ENCODE measurements at places on chromosomes 6 and 20.
A peak's percentile ranks its signal among the peaks of the same experiment; 100 is the strongest.

- no peak for DNase-seq
Observed at GRCh38 chr6:42367353-42368011, 84.2 kb downstream of the TRERF1 start.

GRCh38 chr6:82954937-82955577 lies 110.6 kb downstream of the UBE3D start:
- no peak for DNase-seq

DNA sequence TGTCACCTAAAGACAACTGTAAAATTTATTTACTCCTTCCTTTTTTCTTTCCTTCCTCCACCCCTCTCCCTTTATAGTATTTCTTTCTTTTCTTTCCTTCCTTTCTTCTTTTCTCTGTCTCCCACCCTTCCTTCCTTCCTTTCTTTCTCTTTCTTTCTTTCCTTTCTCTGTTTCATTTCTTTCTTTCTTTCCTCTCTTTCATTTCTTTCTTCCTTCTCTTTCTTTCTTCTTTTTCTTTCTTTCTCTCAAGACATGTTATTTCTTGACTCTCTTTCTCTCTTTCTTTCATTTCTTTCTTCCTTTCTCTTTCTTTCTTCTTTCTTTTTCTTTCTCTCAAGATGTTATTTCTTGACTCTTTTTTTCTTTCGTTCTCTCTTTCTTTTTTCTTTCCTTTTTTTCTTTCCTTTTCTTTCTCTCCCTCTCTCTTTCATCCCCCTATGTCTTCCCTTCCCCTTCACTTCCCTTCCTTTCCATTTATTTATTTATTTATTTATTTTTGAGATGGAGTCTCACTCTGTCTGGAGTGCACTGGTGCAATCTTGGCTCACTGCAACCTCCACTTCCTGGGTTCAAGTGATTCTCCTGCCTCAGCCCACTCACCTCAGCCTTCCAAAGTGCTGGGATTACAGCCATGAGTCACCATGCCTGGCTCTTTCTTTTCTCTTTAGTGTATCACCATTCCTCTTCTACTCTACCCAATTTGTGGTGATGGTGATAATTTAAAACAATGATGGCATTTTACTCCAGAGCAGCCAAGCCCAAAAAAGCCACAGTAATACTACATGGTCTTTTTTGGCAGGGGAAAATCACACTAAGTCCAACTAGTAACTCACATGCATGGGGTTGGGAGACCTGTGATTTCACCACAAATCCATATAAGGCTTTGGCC lies 188.2 kb downstream of the ADGRG6 start:
- no peak for DNase-seq

DNA sequence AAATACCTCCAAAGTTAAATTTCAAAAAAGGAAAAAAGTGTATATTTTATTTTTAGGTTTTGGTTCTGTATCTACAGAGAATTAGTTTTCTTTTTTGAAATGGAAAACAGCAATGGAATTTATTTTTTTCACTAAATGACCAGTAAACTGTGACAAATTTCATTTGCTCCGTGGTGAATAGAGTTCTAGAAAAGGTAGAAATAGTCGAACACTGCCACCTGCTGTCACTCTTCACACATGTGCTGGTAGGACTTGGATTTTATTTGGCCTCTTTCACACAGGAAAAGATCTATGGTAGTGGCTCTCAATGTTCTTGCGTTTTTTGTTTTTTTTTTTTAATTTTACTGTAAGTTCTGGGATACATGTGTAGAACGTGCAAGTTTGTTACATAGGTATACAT lies 312.5 kb downstream of the EYA4 start:
- DNase-seq = peak; percentile 89

- no peak for DNase-seq
Observed at GRCh38 chr6:131967948-131968347, 16.8 kb upstream of the CCN2 start.

GRCh38 chr6:11414176-11414963 lies 123.2 kb upstream of the TMEM170B start:
- DNase-seq = no peak

DNA sequence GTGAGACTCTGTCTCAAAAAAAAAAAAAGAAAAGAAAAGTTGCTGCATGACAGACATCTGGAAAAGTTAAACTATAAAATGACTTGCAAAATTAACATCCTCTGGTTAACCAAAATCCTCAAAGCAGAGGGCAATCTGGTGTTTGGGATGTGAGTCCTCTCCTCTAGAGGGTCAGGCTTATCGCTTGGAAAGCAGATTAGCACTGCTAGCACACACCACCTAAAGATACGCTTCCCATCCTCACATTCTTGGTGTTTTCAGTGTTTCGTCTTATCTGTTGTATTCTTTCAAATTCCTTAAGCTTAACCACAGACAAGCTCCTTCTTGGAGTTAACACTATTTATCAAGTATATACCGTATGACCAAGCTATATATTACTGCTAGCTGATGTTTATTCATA lies 198.0 kb downstream of the SOX4 start:
- no peak for DNase-seq

GRCh38 chr6:72760114-72760793 lies 138.4 kb downstream of the KCNQ5 start:
- no peak for DNase-seq

DNA sequence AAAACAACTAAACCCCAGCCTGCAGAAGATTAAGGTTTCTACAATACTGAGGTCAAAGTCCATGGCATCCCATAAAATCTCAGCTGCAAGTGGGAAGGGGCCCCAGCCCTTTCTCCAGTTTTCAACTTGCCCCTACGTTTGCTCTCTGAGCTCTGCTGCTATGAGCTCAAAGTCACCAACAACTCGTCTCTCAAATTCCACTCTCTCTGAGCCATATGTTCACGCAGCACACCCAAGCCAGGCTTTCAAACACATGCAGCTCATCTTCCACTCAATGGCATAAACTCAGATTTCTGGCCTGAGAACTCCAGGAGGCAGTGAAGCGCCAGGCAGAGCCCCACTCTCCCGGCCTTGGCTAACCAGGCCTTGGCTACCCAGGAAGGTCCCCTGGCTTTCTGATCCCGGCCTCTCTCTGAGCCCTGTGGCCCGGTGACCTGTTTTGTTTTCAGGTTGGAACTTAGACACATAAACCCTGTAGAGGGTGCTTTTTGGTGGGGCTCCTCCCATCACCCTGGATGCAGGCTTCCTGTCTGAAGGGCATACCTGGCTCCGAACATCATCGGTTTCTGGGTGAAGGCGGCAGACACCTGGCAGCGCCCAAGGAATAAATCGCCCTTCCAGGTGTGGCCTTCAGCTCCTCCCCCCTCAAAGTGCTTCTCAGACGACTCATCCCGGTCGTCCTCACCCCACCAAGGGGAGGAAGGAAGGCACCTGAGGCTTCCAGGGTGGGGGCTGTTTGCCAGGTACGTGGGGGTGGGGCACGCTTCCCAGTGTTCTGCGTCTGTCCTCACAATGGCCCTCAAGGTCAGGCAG lies 12.4 kb downstream of the SLC22A23 start:
- DNase-seq = no peak

DNA sequence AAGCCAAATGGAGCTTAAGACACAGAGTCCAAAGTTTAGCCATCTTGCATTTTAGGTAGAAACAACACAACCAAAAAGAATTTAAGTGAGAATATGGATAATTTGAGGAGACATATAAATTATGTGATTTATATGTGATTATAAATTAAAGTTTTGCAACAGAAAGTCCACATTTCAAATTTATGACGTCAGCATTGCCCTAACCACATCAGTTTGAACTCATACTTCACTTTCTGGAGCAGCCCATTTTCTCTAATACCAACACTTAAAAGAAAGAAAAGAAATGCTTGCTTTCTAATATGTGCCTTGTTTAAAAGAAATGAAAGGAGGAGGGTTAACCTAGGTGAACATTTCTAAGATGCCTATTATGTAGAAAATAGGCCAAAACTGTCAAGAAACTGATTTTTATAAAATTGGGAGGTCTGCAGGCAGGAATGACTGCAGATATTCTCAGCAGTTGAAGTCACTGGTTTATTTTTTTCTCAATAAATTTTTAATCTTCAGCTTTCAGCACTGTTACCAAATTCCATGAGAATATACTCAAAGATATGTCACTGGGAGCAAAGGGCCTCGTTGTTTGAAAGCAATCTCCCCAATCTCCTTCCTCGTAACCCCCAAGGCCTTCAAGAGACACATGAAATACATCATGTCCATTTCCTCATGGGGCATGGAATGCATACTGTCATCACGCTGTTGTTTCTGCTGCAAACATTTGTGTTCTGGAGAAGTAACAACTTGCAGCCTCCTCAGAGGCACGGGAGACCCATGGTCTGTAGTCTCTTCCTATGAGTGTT lies 137.8 kb downstream of the SOD2 start:
- no peak for DNase-seq
